Ovary (tissue), 10 donors: ENCODE measurements at places on chromosomes 16 and 17. TPM values are rescaled to one million over a fixed set of nuclear protein-coding genes. Genes with fewer than 3 reads are reported as not detected.

The EPX gene
- total RNA-seq = not detected

DNA sequence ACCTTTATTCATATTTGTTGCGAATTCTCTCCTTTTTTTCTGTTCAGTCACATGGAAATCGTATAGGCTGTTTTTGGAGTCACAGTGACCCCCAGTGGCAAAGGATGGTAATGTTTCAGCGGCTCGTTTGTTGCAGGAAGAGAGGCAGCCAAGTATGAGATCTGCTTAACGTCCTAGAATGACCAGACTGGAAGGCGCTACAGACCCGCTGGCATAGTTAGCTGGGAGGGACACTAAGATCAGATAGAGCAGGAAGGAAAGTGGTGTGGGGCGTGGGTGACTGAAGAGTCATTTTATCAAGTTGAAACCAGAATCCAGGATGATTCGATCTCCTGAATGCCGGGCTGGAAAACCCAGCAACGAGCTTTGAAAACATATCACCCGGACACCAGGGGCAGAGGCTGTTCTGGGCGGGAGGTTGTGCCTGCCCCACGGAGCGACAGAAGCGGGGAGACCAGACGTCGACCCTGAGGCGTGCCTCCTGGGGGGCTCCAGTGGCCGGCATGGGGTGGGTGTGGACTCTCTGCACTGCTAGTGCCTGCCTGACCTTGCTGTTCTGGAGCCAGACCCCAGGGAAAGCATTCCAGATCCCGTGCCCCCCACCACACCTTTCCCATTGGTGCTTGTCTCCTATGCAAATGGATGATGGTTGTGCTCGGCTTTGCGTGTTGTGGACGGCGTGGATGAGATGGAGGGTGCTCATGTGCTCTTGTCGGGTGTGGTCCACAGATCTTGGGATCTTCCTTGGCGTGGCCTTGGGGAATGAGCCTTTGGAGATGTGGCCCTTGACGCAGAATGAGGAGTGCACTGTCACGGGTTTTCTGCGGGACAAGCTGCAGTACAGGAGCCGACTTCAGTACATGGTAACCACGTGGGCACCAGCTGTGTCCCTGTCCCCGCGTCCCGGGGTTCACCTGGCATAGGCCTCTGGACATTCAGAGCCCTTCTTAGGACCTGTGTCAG lies 7.7 kb downstream of the IL34 start:
- H3K4me1 ChIP-seq = no peaks in the 10 kb centered on the region
- no peaks in the 10 kb centered on the region for H3K27me3 ChIP-seq
- no peaks in the 10 kb centered on the region for H3K36me3 ChIP-seq
- H3K27ac ChIP-seq = no peak overlapping the region
- peak overlapping the region; percentile 13 for H3K4me3 ChIP-seq
- peak; percentile 88 for DNase-seq

- no peak overlapping the region for H3K27ac ChIP-seq
- no peaks in the 10 kb centered on the region for H3K4me1 ChIP-seq
- H3K4me3 ChIP-seq = no peak overlapping the region
- H3K36me3 ChIP-seq = no peaks in the 10 kb centered on the region
- DNase-seq = no peak
- no peaks in the 10 kb centered on the region for H3K27me3 ChIP-seq
These were observed 78.9 kb downstream of the C16orf95 start for GRCh38 chr16:87238361-87238715.

The RRN3 gene
- total RNA-seq = 27.6 TPM

The ZNF423 gene
- total RNA-seq = 3.3 TPM

The HSD17B2 gene
- total RNA-seq = not detected

GRCh38 chr17:65544672-65545071 lies 16.8 kb downstream of the AXIN2 start:
- no peak overlapping the region for H3K27ac ChIP-seq
- DNase-seq = no peak
- no peaks in the 10 kb centered on the region for H3K27me3 ChIP-seq

The CD300E gene
- total RNA-seq = 0.79 TPM

DNA sequence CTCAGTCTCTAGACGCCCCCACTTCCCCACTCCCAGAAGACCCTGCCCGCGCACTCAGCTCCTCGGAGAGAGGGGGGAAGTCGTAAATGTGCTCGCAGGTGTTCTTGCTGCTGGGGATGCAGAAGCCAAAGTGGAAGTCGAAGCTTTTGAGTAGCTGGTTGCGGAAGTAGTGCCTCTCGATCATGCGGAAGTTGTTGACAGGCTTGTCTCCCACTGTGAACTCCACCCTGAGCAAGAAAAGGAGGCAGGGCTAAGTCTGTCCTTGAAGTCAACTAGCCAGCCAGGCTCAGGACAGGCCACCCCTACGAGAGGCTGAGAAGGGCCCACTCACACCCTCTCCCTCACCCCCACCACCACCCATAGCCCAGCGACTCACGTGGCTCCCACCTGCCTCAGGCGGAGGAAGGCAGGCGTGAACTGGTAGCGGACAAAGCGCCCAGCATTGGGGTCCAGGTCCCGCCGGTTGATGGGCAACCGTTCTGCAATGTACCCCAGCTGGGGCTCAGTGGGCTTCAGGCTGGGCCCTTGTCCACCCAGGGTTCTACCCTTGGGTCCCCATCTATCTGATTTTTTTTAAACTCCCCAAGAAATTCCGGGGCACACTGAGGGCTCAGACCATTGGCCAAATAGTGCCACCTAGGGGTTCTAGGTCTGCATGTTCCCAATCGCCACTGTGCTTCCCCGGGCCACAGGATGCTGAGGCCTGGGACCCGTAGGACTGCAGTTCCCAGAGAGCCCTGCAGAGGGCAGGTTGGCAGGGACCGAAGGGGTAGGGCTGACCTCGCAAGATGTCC lies 4.6 kb downstream of the UNC119 start:
- H3K4me3 ChIP-seq = no peak overlapping the region
- no peaks in the 10 kb centered on the region for H3K27me3 ChIP-seq
- H3K27ac ChIP-seq = no peak overlapping the region
- no peaks in the 10 kb centered on the region for H3K36me3 ChIP-seq
- peak; percentile 80 for DNase-seq
- peaks cover 6% of the 10 kb centered on the region for H3K4me1 ChIP-seq

DNA sequence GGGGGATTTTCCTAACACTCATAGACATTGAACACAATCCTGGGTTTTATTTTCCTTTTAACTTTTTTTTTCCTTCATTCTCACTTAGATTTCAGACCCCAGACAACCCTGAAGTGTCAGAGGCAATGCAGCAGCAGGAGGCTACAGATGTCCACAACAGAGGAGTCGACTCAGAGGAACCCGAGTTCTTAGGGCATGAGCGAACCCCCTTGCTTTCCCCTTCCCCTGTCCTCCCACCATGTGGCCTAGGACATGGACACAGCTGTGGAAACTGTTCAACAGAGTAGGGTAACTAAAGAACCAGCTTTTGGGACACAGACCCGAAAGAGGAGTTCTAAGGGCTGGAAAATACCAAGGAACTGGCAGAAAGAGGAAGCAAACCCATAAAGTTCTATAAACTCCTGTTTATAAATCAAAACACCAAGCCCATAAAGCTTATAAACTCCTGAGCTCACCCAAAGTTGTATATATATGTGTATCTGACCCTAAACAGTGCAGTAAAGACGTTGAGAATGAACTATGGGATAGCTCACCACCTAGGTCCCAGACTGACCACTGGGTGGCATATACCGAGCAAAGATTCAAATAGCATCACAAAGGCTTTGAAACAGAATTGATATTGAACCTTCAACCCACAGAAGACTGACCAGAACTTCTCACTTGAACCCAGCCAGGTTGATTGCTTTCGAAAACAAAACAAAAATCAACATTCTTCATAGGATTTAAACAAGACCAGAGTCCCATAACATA lies 33.9 kb downstream of the CMTM4 start:
- H3K27ac ChIP-seq = no peak overlapping the region
- no peaks in the 10 kb centered on the region for H3K36me3 ChIP-seq
- no peak for DNase-seq
- H3K27me3 ChIP-seq = no peaks in the 10 kb centered on the region
- peaks cover 3% of the 10 kb centered on the region for H3K4me1 ChIP-seq

- peaks cover 13% of the 10 kb centered on the region for H3K4me1 ChIP-seq
- no peak overlapping the region for H3K27ac ChIP-seq
- H3K36me3 ChIP-seq = no peaks in the 10 kb centered on the region
- no peaks in the 10 kb centered on the region for H3K27me3 ChIP-seq
- peak; percentile 18 for DNase-seq
These were observed 57.2 kb downstream of the ZNF778 start for GRCh38 chr16:89274561-89275283.

The KDM6B gene
- 71.9 TPM for total RNA-seq

- no peak for DNase-seq
- H3K36me3 ChIP-seq = no peaks in the 10 kb centered on the region
- H3K27me3 ChIP-seq = no peaks in the 10 kb centered on the region
- no peak overlapping the region for H3K27ac ChIP-seq
- H3K4me1 ChIP-seq = peaks cover 2% of the 10 kb centered on the region
- H3K4me3 ChIP-seq = no peak overlapping the region
These were observed 10.0 kb upstream of the ATP2A3 start for GRCh38 chr17:3974138-3974687.

The MT4 gene
- not detected for total RNA-seq

- no peaks in the 10 kb centered on the region for H3K27me3 ChIP-seq
- no peak overlapping the region for H3K4me3 ChIP-seq
- no peak overlapping the region for H3K27ac ChIP-seq
- no peaks in the 10 kb centered on the region for H3K36me3 ChIP-seq
- no peaks in the 10 kb centered on the region for H3K4me1 ChIP-seq
- peak; percentile 60 for DNase-seq
These were observed 405.7 kb upstream of the SALL1 start for GRCh38 chr16:51556694-51557340.

- H3K27ac ChIP-seq = no peak overlapping the region
- H3K27me3 ChIP-seq = no peaks in the 10 kb centered on the region
- H3K36me3 ChIP-seq = no peaks in the 10 kb centered on the region
- no peak for DNase-seq
These were observed 123.0 kb downstream of the RPTOR start for GRCh38 chr17:80667462-80668277.

GRCh38 chr16:4917117-4917516 lies 19.8 kb downstream of the PPL start:
- H3K4me1 ChIP-seq = no peaks in the 10 kb centered on the region
- no peak overlapping the region for H3K27ac ChIP-seq
- H3K36me3 ChIP-seq = no peaks in the 10 kb centered on the region

GRCh38 chr17:70865993-70866804 lies 696.9 kb downstream of the KCNJ2 start:
- no peaks in the 10 kb centered on the region for H3K36me3 ChIP-seq
- H3K4me3 ChIP-seq = no peak overlapping the region
- DNase-seq = no peak
- H3K27ac ChIP-seq = no peak overlapping the region

- no peak for DNase-seq
- no peak overlapping the region for H3K27ac ChIP-seq
- H3K27me3 ChIP-seq = no peaks in the 10 kb centered on the region
- H3K4me1 ChIP-seq = no peaks in the 10 kb centered on the region
- no peaks in the 10 kb centered on the region for H3K36me3 ChIP-seq
These were observed 198.0 kb downstream of the RPTOR start for GRCh38 chr17:80742581-80743180.

GRCh38 chr16:80509872-80510271 lies 30.9 kb upstream of the DYNLRB2 start:
- H3K27me3 ChIP-seq = no peaks in the 10 kb centered on the region
- H3K27ac ChIP-seq = no peak overlapping the region

DNA sequence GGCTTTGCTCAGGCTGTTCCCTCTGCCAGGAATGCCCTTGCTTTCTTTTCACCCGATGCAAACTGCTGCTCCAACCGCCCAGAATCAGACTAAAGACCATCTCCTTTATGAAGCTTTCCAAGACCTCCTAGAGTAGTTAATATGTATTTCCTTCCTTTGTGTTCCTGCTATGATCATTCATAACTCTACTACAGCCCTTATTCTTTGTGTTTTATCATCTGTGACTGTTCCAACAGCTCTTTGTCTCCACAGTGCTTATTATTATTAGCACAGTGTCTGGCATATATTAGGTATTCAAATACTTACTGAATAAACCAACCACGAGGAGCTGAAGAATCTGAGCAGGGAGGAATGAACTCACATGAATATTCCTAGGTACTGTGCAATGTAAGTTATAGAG lies 7.6 kb downstream of the PSME3IP1 start:
- no peak overlapping the region for H3K4me3 ChIP-seq
- no peak for DNase-seq
- no peaks in the 10 kb centered on the region for H3K36me3 ChIP-seq
- H3K27me3 ChIP-seq = no peaks in the 10 kb centered on the region
- no peak overlapping the region for H3K27ac ChIP-seq
- no peaks in the 10 kb centered on the region for H3K4me1 ChIP-seq

The RAB37 gene
- total RNA-seq = 0.47 TPM

GRCh38 chr16:71542377-71542776 lies 16.2 kb downstream of the CHST4 start:
- no peak overlapping the region for H3K27ac ChIP-seq
- H3K4me3 ChIP-seq = no peak overlapping the region
- no peak for DNase-seq
- no peaks in the 10 kb centered on the region for H3K4me1 ChIP-seq

- no peaks in the 10 kb centered on the region for H3K27me3 ChIP-seq
These were observed 33.7 kb upstream of the METTL16 start for GRCh38 chr17:2545393-2545792.

GRCh38 chr17:66885417-66885816 lies 50.5 kb downstream of the CACNG5 start:
- H3K4me3 ChIP-seq = no peak overlapping the region
- no peaks in the 10 kb centered on the region for H3K4me1 ChIP-seq
- DNase-seq = no peak
- H3K27me3 ChIP-seq = no peaks in the 10 kb centered on the region
- no peaks in the 10 kb centered on the region for H3K36me3 ChIP-seq

The KRT27 gene
- total RNA-seq = not detected
